ENCODE measurements at places on chromosomes 11 and 22. TPM values are rescaled to one million over a fixed set of nuclear protein-coding genes. Genes with fewer than 3 reads are reported as not detected.

- DNase-seq: no peak
Observed at GRCh38 chr22:32557444-32557843, 82.8 kb downstream of the FBXO7 start.

DNA sequence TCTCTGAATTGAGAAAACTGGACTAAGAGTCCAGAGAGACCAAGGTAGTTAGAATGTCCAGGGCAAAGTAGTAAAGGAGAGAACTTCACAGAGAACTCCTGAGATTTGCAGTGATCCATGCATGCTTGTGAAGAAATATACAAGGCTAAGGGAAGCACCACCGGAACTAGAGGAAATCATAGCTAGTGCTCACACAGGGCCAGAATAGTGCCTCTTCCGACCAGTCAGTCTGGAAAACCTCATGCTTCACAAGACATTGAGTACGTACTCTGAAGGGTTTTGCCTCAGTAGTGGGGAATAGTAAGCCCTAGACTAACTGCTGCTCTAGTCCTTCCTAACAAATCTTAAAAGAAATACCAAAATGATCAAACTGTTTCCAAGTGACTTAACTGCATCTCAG lies 108.0 kb downstream of the LRRC32 start:
- DNase-seq: no peak

DNA sequence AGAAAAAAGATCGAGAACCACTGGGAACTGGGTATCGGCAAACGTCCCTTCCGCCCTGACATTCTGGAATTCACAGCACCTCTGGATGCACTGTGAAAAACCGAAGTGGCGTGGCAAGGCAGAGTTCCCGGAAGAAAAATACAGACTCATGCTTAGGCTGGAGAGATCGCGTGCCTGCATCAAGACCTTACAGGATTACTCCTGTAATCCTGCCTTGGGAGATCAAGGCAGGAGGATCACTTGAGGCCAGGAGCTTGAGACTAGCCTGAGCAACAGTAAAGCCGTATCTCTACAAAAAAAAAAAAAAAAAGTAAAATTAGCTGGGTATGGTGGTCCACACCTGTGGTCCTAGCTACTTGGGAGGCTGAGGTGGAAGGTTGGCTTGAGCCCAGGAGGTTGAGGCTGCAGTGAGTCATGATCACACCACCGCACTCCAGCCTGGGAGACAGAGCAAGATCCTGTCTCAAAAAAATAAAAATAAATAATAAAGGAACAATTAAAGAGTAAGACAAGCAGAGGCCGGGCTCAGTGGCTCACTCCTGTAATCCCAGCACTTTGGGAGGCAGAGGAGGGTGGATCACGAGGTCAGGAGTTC lies 19.9 kb upstream of the TEF start:
- DNase-seq: no peak

GRCh38 chr11:46308631-46309419 lies 31.4 kb downstream of the CREB3L1 start:
- peak; percentile 68 for DNase-seq

DNA sequence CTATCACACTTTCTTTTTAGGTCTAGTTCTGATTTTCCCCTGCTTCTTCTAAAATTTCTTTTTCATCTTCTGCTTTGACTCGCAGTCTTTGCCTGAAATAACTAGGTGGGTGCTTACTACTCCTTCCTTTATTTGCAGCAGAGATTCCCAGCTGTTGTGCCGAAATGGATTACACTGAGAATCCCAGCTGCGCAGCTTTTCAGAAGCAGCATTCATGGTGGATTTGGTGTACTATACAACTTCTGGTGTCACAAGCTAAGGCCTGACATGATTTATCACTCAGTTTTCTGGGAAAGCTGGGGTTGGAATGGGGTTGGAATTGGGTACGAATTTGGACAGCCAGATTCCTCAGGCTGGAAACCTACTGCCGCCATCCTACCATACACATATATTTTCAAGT lies 6.0 kb upstream of the XKR3 start:
- DNase-seq: no peak

DNA sequence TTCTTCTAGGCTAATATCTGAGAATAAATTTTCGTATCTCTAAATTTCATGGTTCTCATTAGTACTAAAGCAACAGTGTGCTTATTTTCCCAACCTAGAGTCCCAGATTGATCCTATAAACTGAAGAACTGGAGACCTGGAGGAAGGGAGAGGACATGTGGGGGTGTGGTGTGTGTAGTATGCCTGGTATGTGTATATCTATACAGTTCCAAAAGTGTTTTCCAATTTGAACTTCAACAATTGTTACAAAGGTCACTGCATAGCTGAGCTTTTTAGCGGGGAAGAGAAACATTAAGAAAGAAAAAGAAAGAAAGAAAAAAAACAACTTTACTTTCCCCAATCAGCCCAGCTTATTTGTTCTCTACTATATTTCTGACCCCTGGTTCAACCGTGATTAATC lies 152.1 kb downstream of the SOX6 start:
- DNase-seq: no peak

- no peak for DNase-seq
Observed at GRCh38 chr22:46796566-46797195, 34.2 kb downstream of the TBC1D22A start.

DNA sequence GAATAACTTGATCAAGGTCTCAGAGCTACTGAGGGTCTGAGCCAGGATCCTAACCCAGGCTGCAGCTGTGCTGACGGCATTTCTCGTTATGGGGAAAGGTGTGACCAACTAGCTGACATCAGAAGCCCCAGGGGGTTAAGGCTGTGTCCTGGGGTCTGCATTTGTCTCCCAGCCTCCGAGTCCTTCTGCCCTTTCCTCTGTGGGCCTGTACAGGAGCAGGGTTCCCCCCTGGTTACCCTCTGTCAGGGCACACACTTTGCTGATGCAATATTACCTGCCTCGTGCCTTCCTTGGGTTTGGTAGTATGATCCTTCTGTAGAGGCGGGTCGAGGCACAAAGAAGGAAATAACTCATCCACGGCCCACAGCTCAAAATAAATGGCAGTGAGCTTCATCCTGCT lies 183.0 kb downstream of the TBC1D22A start:
- no peak for DNase-seq

GRCh38 chr11:17887779-17888178 lies 125.1 kb downstream of the SERGEF start:
- DNase-seq: no peak

DNA sequence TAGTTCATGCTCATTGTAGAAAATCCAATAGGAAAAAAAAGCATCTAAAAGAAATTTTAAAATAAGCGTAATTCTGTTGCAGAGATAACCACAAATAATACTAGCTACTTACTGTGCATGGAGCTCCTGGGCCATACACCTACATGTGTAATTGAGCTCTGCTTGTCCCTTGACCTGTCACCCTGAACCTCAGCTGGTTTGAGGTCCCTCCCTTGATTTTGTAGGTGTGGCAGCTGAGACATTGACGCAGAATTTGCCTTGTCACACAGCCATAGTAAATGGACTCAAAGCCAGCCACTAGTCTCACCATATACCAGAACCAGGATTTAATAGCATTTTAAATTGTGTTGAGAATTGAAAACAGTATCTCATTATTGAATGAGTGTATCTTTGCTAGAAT lies 135.3 kb downstream of the MORC2 start:
- DNase-seq: no peak

- DNase-seq: no peak
Observed at GRCh38 chr11:7450836-7451235, 34.5 kb upstream of the OLFML1 start.

- DNase-seq: peak; percentile 55
Observed at GRCh38 chr22:20885557-20886323, 26.9 kb downstream of the SNAP29 start.

DNA sequence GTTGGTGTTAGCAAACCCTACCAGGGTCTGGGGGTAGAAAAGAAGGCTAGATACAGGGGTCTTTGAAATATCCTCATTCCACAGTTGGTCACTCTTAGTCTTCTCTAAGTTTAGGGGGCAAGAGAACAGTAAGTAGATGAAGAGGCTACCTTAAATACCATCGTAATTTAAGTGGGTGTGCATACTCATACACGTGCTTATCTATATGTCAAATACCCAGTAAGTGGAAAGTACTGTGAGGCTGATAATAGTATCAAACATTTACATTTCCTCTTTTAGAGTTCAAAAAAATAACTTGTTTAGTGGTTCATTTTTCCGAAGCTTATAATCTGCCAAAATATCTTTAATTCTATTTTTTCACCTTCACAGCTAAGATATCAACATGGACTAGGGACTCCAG lies 90.7 kb downstream of the WNT11 start:
- DNase-seq: no peak

CLMP gene
- 11.9 TPM for polyA plus RNA-seq

OR56B1 gene
- not detected for polyA plus RNA-seq

TLCD5 gene
- 9.1 TPM for polyA plus RNA-seq

TOLLIP gene
- 25.8 TPM for polyA plus RNA-seq
